HEK293T (cell line): ENCODE measurements at places on chromosomes 7 and 10.

GRCh38 chr10:29598851-29599311 is 35.9 kb downstream of the SVIL start:
- no peak for DNase-seq

GRCh38 chr7:28125431-28126409 is 54.9 kb downstream of the JAZF1 start:
- no peak for DNase-seq

DNA sequence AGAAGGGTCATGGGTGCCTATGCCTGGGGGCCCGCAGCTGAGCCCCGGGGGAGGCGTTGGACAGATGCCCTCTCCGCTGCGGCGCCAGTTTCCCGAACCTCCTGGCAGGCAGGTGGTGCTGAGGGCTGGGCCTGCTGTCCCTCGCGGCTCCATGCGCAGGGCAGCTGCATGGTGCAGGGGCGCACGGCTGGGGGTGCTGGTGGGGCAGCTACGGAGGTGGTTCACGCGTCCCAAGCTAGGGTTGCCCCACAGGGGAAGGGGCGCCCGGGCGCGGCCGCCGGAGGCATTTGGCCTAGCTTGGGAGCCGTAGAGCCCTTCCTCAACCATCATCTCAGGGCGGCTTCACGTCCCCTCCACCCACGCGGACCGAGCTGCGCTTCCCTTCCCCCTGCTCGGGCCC is 146.0 kb downstream of the CCDC201 start:
- no peak for DNase-seq

GRCh38 chr7:138821912-138822311 is 23.9 kb upstream of the ATP6V0A4 start:
- DNase-seq: no peak

GRCh38 chr10:133258818-133259601 is 17.7 kb downstream of the ADAM8 start:
- no peak for DNase-seq

- DNase-seq: no peak
These were observed 130.1 kb upstream of the MDFIC start for GRCh38 chr7:114791771-114792170.

DNA sequence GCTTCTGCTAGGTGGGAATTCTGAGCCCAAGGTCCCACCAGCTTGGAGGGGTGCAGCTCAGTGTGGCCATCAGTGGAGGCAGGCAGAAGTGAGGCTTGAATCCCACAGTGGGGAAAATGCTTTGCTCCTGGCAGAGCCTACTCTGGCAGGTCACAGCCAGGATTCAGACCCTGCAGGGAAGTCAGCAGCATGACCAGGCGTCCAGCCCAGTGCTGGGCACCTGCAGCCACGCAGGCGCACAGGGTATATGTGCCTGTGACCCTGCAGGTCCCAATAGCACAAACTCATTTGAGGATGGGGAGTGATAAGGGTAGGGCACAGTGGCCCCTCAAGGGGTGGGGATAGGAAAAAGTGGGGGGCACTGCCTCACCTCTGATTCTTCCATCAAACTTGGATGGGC is 8.4 kb upstream of the AEBP1 start:
- no peak for DNase-seq

DNA sequence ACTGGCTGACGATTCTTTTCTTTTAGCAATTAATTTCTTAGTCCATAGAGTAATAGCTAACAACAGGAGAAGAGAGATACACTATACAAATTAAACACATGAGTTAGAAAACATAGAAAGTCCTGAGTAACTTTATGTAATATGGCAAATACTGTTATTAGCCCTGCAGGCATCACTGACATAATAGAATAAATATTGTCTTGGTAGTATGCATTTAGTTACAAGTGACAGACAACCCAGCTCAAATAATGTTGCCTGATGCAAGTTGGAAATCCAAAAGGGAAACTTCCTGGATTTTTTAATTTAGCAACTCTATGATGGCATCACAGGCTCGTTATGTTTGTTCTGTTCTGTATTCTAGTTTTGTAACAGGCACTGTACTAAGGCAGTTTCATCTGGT is 95.1 kb downstream of the DKK1 start:
- DNase-seq: no peak

GRCh38 chr10:46270086-46270811 is 16.5 kb upstream of the ANTXRL start:
- DNase-seq: no peak

DNA sequence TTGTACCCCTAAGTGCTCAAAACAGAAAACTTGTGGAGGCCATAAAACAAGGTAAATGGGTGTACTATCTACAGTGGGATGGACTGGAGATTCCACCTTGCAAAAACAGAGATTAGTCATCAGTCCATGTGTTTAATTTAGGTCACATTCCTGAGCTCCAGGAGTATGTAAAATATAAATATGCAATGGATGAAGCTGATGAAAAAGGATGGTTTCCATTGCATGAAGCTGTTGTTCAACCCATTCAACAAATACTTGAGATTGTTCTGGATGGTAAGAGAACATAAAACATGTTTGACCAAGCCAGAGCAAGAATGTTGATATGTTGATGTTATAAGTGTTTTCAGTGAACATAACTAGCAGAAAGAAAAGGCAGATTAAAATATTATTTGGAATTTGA is 14.6 kb downstream of the ASB15 start:
- no peak for DNase-seq

DNA sequence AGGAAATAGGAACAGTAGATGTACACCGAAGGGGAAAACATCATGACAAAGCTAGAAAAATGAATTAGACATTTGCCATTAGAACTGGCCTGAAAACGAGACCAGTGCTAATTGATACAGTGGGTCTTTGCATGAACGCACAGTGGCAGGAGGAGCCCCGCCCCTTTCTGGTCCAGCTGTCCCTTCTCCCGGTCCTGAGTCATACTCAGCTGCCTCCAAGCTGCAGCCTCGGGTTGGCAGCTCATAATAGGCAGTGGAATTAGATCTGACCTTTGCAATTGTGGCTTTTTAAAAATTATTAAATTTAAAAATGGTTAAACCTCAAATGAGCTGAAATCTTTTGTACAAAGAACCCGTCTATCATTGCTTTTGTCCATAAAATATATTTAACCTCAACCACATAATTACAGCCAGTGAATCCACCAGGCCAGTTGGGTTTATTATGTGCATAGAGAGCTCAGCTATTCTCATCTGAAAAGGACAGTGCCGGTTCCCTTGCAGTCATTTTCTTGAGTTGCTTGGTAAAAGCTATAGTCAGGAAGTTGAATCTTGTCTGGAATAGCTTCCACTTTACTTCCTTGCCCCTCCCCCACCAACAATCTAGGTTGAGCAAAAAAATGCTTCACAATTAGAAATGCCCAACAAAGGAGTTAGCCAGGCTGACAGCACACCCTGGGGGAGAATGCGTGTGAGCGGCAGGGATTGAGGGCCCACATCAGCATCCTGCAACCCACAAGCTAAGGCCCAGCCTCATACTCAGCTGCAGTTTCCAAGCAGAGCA is 147.1 kb downstream of the BUB3 start:
- peak; percentile 41 for DNase-seq

DNA sequence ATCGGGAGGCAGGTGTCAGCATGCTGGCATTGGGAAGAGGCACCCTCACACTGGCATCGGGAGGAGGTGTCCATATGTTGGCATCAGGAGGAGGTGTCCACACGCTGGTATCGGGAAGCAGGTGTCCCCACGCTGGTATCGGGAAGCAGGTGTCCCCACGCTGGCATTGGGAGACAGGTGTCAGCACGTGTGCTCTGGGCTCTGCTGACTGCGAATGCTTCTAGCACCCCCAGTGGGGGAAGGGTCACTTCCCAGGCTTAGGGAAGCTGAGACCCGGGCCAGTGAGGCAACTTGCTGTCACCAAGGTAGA is 92.5 kb upstream of the IKZF1 start:
- DNase-seq: no peak

GRCh38 chr7:93212881-93213280 is 13.4 kb downstream of the HEPACAM2 start:
- no peak for DNase-seq

DNA sequence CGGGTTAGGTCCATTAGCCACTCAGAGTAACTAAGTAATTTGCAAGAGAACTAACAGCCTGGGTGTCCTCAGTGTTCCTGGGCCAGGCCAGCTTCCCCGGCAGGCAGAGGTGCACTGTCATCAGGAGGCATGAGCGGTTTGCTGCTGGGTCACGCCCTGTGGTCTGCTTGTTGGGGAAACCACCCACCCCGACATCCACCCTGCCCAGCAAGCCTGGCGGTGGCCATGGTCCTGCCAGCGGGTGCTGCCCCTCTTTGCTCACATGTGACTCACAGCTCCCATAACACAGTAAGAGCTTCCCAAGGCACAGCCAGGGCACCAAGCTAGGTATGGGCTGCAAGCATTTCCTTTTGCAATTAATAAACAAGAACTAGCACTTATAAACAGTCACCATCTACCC is 75.9 kb downstream of the RGS10 start:
- DNase-seq: no peak

- DNase-seq: no peak
These were observed 88.3 kb downstream of the ARMH3 start for GRCh38 chr10:101967713-101968112.

DNA sequence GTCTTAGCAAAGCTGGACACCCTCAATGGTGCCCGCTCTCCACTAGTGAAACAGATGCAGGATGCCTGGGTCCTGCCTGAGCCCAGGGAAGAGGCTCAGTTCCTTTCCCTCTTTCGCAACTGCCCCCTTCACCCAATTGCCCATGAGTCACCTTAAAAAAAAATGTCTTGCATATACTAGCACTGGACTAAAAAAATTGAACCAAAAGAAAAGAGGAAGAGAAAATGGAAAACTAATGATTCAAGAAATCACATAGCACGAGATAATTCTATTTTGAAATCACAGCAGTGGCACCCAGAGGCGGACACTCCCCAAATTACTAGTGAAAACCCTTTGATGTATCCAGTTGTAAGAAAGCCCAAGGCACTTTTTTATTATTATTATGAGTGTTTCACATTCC is 972.5 kb downstream of the LRMDA start:
- no peak for DNase-seq

GRCh38 chr10:72719941-72720592 is 28.1 kb downstream of the MCU start:
- no peak for DNase-seq

DNA sequence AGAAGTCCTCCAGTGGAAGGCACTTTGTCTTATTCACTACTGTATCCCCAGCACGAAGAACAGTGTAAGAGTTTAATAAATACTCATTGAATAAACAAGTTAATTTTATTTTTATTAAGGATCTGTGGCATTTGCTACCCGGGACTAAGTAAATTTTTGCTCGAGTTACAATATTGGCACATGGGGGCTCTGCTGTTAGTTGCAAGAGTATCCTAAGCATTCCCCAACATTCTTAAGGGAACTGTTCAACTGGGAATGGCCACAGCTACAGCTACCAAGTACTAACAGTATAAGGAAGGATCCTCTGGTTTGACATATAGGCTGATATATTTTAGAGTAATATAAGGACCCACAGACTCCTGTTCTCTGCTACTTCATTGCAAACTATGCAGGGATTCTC is 8.7 kb upstream of the LRRTM3 start:
- no peak for DNase-seq

DNA sequence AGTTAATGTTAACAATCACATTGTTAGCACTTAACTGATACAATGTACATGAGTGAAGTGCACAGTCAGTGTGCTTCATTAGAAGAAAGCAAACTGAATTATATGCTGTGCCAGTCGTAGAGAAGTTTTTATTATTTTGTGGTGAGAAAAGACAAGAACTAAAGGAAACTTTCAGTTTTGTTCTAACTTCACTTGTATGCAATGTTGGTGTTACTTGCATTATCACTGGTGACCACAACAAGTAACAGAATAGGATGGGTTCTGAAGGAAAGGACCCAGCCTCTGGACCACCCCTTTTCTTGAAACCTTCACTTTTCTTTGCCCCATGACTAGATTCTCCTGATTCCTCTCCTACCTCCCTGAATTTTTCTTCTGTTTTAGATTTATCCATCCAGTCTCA is 123.3 kb upstream of the GAD2 start:
- no peak for DNase-seq

DNA sequence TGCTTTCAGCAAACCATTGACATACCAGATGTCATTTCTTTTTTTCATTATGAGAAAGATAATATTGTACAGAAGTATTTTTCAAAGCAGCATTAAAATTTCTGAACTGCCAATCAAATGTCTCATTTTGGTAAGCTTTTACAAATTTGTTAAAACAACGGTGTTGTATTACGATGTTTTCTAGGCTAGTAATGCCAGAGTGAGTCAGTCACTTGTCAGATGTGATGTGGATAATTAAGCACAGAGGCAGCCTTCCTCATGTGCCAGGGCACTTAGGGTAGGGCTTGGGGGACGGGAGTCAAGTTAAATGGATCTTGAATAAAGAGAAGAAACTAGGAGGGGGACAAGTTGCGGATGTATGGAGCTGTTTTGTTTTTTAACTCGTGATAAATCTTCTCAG is 10.1 kb downstream of the PSTK start:
- no peak for DNase-seq

GRCh38 chr10:19828278-19829049 is 12.2 kb downstream of the PLXDC2 start:
- DNase-seq: no peak

DNA sequence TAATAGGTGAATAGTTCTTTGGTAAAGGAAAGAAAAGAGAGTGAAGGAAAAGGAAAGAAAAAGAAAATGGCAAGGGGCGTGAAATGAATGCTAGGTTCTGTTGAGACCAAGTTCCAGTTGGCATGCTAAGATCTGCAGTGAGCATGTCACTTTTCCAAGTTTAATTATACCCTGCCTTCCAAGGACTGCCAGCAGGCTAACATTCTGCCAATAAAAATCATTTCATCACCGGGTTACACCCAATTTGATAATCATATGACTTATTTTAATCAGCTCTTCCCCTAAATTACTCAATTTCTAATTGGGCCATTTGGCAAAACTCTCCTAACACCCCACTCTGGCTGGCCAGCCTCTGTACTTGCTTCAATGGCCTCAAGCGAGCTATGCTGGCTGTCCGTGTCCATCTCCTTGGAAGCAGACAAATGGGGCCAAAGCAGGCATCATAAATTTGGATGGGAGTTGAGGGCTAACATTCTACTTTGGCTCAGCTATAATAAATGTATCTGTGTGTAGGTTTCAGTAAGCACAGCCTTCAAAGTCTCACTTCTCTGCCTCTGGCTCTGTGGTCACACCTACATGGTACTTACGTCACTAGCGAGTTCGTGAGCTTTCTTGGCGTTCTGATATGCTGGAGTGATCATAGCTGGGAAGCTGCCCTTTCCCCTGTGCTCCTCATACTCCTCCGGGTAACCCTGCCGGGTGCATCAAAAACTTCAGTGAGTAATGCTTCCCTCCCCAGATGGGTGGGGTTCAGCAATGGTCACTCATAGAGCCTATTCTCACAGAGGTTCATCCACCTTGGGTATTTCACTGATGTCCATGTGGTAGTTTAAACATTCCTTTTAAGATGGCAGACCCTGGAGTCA is 17.3 kb downstream of the NRAP start:
- no peak for DNase-seq

GRCh38 chr7:97671571-97671970 is 60.3 kb upstream of the TAC1 start:
- DNase-seq: no peak
